ENCODE measurements at places on chromosomes 5 and 9.

- no peak for DNase-seq
Measured at GRCh38 chr9:18698992-18699391, 225.0 kb downstream of the ADAMTSL1 start.

- no peak for DNase-seq
Measured at GRCh38 chr5:98563885-98564653, 209.4 kb upstream of the RGMB start.

GRCh38 chr5:168443533-168443932, 42.7 kb upstream of the RARS1 start:
- DNase-seq: no peak

GRCh38 chr9:104988539-104988938, 60.6 kb upstream of the ABCA1 start:
- DNase-seq: no peak

- no peak for DNase-seq
Measured at GRCh38 chr5:104909803-104910202, 1347.2 kb upstream of the NUDT12 start.

GRCh38 chr5:142500227-142500905, 175.5 kb upstream of the SPRY4 start:
- no peak for DNase-seq

GRCh38 chr9:113428062-113428615, 17.6 kb downstream of the C9orf43 start:
- no peak for DNase-seq

GRCh38 chr9:121599872-121600585, 51.4 kb upstream of the DAB2IP start:
- DNase-seq: no peak

DNA sequence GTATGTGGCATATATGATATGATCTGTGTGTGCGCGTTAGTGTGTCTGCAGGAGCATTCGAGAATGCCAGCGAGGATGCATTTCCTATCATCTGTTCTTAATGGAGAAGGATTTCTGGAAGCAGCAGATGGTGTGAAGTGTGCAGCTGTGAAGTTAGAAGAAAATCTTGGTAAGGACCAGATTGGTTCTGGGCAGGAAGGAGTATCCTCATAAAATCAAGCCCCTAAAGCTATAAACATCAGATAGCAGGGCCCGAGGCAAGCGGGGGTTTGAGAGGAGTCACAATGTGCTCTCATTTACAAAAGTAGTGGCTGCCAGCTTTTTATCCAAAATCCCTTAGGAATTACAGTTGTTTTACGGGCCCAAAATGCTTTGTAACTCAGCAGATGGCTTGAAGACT, 40.0 kb downstream of the DAPK1 start:
- no peak for DNase-seq

DNA sequence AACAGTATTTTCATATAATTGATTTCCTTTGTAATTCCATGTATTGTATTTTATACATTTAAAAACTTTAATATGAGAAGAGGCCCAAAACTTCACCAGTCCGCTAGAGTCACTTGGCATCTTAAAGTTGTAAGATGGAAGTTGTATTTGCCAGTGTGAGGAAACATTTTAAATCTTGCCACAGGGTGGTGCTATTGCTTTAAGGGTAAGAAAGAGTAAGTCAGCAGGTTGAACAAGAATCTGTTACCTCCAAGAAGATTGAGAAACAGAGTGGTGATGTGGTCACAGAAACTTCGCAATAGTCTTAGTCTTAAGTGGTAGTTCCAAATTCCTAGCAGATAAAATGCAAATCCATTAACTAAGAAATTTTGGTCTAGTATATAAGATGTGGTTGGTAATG, 39.8 kb upstream of the RANBP6 start:
- peak; percentile 33 for DNase-seq

DNA sequence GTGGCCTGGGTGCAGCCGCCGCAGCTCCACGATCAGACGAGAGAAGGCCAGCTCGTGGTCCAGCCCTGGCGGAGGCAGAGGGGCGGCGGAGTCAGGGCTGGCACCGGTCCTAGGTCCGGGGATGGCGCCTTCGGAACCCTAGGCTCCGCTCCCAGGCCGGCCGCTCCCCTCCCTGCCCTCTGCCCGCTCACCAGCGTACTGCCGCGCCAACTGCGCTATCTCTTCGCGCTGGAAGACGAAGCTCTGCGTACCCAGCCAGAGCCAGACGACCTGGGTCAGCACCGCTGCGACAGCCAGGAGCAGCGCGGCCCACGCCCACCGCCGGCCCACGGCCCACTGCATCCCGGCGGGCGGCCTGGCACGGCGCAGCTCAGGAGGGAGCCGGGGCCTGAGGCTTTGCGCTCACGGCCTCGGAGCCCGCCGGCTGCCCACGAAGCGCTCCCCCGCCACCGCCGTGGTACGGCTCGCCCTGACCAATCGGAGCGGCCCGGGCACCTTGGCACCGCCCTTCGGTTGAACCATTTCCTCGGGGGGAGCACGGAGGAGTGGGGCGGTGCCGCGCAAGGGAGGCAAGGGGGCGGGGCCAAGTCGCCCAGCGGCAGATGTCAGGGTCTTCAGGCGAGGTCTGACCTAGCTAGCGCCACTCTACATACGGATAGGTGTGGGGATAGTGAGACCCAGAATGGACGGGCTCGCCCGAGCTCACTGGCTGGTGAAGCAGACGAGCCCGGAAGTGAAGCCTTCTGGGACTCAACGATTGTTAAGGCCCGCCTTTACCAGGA, at the start of gene SIGMAR1:
SIGMAR1 (minus strand) TSS at position 432 of the 782 bp plus-strand sequence; CDS start at position 342, 90 bp downstream.
- peak; percentile 77 for DNase-seq

- DNase-seq: no peak
Measured at GRCh38 chr5:158235159-158235547, 376.2 kb upstream of the CLINT1 start.

GRCh38 chr9:105979290-105979689, 284.9 kb downstream of the TMEM38B start:
- no peak for DNase-seq

GRCh38 chr9:90967145-90967538, 165.5 kb downstream of the SYK start:
- DNase-seq: no peak

DNA sequence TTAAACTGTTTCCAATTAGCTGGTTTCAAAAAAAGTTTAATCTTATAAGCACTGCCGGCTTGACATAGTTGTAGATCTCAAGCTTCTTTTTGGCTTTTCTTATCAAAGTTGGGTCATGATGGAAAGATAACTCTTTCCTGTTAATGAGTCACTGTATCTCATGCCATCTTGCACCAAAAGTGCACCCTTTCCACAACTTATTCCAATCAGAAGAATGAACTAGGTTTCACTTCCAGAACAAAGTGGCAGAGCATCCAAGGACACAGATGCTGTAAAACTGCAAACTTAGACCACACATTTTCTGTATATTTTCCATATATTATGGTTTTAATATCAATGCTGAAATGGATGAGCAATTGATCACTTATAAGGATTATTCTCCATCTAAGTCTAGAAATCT, 198.2 kb downstream of the GLIS3 start:
- DNase-seq: no peak

DNA sequence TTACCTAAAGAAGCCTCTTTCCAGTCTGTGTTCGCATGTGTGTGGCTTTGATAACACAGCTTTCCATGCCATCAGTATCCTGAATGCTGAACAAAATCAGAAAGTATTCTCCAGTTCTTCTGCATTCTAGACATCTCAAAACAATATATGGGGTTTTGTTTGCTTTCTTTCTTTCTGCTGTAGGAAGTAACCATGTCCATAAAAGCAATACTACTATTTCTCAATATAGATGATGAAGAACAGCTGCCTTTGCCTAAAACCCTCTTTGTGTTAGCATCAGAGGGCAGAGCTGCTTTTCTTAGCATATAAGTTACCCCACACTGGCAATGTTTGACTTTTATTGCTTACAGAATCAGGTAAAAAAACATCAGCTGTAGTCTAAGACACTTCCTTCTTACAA, 963.6 kb downstream of the CDH12 start:
- no peak for DNase-seq

DNA sequence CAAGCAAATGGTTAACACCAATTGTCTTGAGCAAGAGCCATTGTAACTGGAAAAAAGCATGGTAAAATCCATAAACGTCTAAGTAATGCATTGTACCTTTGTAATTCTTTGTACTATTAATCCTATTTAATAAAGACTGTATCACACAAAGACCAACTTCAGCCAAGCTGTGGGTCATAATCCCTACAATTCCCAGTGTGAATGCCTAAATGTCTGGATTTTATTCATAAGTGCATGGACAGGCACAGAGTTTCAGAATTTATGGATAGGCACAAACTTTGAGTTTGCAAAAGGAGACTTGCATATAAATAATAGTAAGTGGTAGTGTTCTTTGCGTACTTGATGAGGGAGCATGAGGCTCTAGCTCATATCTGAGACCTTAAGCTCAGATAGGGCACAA, 1280.2 kb upstream of the WWC1 start:
- no peak for DNase-seq

Data from NCI-H1048 (cell line).